ENCODE measurements at places on chromosomes 5 and 9.
A peak's percentile ranks its signal among the peaks of the same experiment; 100 is the strongest.

DNA sequence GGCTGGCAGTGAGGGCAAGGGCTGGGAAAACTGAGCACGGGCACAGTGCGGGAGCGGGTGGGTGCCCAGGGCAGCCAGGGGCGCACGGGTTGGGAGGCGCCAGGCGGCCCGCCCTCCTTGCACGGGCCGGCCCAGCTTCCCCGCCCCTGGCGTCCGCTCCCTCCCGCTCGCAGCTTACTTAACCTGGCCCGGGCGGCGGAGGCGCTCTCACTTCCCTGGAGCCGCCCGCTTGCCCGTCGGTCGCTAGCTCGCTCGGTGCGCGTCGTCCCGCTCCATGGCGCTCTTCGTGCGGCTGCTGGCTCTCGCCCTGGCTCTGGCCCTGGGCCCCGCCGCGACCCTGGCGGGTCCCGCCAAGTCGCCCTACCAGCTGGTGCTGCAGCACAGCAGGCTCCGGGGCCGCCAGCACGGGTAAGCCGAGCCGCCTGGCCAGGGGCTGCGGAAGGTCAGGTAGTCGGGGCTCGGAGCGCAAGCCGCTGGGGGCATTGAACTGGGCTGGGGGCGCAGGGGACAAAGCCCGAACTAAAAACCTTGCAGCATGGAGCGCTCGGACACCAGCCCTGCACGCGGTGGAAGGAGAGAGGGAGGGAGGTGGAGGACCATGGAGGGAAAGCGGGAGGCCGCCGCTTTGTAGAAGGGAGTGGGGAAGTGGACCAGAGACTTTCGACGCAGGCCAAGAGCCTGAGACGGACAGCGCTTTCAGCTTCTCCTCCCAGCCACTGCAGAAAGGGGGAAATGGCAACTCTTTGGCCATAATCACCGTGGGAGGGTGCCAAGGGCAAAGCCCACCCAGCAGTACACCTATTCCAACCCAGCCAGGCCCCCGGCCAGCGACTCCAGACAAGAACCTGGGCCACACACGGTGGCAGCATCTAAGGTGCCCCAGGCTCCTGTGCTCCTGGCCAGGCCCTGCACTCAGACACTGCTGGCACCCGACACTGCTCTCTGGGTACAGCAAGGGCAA lies at the start of gene TGFBI:
Gene TGFBI (plus strand): TSS at position 207 of the 961 bp plus-strand sequence. CDS start 68 bp downstream, at position 275.
- peak; percentile 5 for DNase-seq

DNA sequence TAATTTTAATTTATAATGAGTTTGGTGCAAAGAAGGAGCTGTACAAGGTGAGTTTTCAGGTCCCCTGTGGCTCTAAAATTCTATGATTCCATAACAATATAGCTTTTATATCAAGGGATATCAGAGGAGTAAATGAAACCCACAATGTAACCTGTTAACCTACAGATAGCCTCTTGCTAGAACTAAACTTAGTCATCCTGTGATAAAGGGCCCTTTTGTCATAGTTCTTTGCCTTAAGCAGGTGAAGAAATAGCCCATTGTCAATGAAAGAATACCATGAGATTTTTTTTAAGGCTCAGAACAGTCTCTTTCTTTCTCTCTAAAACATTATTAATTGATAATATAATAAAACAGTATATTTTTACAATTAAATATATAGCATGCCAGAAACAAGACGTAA lies 127.8 kb downstream of the NFIB start:
- no peak for DNase-seq

DNA sequence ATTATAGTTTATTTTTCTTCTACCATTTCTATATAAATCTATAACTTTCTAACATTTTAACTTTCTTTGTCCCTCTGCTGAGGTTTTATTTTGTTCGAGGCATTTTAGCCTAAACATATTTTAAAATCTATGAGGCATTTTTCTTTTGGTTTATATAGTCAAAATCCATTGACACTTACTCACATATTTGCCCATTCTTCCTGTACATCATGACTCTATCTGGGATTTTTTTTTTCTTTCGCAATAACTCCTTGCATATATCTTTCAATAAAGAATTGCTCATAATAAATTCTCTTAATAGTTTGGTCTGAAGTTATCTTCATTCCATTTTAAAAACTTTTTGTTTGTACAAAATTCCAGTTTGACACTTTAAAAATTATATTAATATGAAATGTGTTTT lies 632.3 kb downstream of the TLE4 start:
- DNase-seq, result no peak

- no peak for DNase-seq
Measured at GRCh38 chr9:121744002-121744686, 92.7 kb downstream of the DAB2IP start.

DNA sequence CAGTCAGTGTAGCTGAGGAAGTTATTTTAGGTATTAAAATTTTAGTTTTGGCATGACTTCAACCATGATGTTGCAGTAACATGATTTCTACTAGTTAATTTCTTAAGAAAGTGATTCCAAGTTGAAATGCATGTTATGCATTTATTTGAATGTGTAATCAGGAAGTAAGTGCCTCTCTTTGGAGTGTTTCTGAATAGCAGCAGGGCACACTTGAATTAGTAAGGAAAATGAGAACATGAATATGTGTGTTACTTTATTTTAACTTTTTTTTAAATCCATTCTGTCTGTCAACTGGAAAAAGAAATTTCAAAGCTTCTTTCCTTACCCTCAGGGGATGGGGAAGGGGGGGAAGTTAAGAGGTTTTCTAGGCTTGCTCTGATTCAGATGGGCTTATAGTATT lies 40.4 kb downstream of the CTNNA1 start:
- DNase-seq, result no peak

Data from stimulated activated CD4-positive, alpha-beta T cell treated with anti-CD3 and anti-CD28 coated beads, Interleukin-12 subunit alpha, Interleukin-12 subunit beta, amount 100 ng/mL, for 24 hours (primary cell).